ENCODE measurements at places on chromosomes 4 and X. TPM values are rescaled to one million over a fixed set of nuclear protein-coding genes. Genes with fewer than 3 reads are reported as not detected.

GRCh38 chr4:180341926-180342325 lies 1901.3 kb upstream of the TENM3 start:
- H3K4me3 ChIP-seq = no peak overlapping the region
- no peaks in the 10 kb centered on the region for H3K4me1 ChIP-seq
- DNase-seq = no peak
- no peaks in the 10 kb centered on the region for H3K36me3 ChIP-seq
- no peaks in the 10 kb centered on the region for H3K27me3 ChIP-seq

- H3K4me3 ChIP-seq = no peak overlapping the region
- H3K36me3 ChIP-seq = no peaks in the 10 kb centered on the region
- H3K4me1 ChIP-seq = no peaks in the 10 kb centered on the region
- H3K27ac ChIP-seq = no peak overlapping the region
- H3K27me3 ChIP-seq = no peaks in the 10 kb centered on the region
These were observed 291.9 kb downstream of the BMPR1B start for GRCh38 chr4:95049551-95050233.

DNA sequence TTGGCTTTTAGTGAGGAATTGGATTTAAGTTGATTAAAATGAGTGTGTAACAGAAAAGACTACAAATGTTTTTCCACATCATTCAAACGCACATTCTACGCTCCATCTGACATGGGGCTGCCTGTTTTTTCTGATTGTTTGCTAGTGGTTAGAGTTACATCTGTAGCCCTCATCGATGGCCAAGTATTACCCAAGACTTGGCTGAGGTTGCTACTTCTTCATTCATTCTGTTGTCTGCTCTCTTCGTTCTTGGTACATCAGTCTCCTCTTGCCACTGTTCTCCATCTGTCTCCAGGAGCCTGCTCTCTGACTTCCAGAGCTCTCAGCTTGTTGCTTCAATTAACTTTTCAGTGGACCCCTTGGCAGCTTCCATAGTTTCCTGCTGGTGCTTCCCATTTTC lies 1844.6 kb upstream of the TENM3 start:
- H3K36me3 ChIP-seq = peaks cover 6% of the 10 kb centered on the region
- no peak overlapping the region for H3K4me3 ChIP-seq
- H3K4me1 ChIP-seq = peaks cover 6% of the 10 kb centered on the region
- no peak for DNase-seq
- no peaks in the 10 kb centered on the region for H3K27me3 ChIP-seq

- H3K4me1 ChIP-seq = no peaks in the 10 kb centered on the region
- DNase-seq = no peak
- no peak overlapping the region for H3K27ac ChIP-seq
- H3K27me3 ChIP-seq = no peaks in the 10 kb centered on the region
- H3K4me3 ChIP-seq = no peak overlapping the region
These were observed 615 bp downstream of the NEXMIF start for GRCh38 chrX:74924449-74925224.

GRCh38 chr4:185717377-185717741 lies 94.6 kb downstream of the SORBS2 start:
- peaks cover 5% of the 10 kb centered on the region for H3K36me3 ChIP-seq
- H3K27ac ChIP-seq = no peak overlapping the region
- peaks cover 39% of the 10 kb centered on the region for H3K4me1 ChIP-seq
- no peak for DNase-seq
- no peak overlapping the region for H3K4me3 ChIP-seq

ATP2B3 gene
- not detected for total RNA-seq

FRMPD3 gene
- not detected for total RNA-seq

TLR8 gene
- not detected for total RNA-seq

Data from MCF 10A (cell line).